ENCODE measurements at places on chromosomes 1 and 21.

- DNase-seq: no peak
These were observed 171.2 kb downstream of the LTN1 start for GRCh38 chr21:28821276-28822122.

GRCh38 chr1:98468111-98468717 lies 193.3 kb upstream of the SNX7 start:
- DNase-seq: no peak

GRCh38 chr1:36481771-36482723 lies 666 bp downstream of the CSF3R start:
- DNase-seq: no peak

DNA sequence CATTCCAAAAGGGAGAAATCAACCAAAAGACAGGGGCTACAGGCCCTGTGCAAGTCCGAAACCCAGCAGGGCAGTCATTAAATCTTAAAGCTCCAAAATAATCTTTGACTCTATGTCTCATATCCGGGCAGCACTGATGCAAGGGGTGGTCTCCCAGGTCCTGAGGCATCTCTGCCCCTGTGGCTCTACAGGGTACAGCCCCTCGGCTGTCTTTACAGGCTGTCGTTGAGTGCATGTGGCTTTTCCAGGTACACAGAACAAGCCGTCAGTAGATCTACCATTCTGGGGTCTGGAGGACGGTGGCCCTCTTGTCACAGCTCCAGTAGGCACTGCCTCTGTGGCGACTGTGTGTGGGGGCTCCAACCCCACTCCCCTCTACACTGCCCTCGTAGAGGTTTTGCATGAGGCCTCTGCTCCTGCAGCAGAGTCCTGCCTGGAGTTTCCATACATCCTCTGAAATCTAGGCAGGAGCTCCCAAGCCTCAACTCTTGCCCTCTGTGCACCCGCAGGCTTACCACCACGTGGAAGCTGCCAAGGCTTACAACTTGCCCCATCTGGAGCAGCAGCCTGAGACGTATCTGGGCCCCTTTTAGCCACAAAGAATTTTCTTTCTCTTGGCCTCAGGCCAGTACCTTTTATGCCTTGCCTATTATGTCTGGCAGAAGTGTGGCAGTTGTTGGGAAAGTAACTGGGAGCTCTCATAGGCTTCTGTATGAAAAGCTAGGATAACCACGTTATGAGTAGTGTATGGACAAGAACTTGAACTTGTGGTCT lies 52.5 kb downstream of the POU2F1 start:
- DNase-seq: no peak

DNA sequence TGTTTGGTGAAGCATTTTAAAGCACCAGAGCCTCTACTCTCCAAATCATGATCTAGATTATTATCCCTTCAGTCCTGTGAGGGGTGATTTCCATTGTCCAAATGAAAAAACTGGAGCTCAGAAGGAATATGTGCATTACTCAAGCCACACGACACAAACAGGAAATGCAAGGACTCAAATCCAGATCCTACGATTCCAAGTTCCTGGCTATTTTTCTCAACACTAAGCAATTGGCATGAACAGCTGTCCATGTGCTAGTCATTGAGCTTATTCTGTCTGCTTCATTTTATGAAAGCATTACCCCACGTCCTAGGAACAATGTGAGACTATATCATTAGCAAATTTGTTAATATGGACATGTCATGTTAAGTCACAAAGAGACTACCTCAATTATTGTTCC lies 273.1 kb upstream of the LYPLAL1 start:
- no peak for DNase-seq

GRCh38 chr1:88740784-88741183 lies 56.7 kb downstream of the PKN2 start:
- DNase-seq: no peak

DNA sequence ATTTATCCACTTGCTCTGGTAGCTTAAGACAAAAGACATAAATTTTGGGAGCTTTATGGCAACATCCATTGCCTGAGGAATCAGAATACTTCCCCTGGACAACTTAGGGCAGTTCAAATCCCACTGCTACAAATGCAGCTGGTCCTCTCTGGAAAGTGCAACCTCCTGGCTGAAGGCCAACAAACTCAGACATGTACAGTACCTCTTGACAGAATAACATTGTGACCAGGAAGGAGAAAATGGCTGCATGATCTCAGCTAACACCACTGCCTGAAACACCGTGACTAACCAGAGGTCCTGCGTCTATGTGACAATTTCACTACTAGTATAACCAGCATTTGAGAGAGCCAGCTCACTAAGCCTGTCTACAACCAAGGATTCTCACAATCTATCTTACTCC lies 218.9 kb downstream of the CRB1 start:
- DNase-seq: no peak

GRCh38 chr1:34186741-34187494 lies 10.2 kb downstream of the C1orf94 start:
- no peak for DNase-seq

- DNase-seq: no peak
These were observed 118.7 kb downstream of the ZNF281 start for GRCh38 chr1:200291106-200291505.

- DNase-seq: no peak
These were observed 76.6 kb downstream of the NGF start for GRCh38 chr1:115261496-115261895.

Measured in T follicular helper cell (primary cell).